ENCODE measurements at places on chromosomes 5 and 9.

- DNase-seq = no peak
Observed at GRCh38 chr5:68405784-68406743, 190.5 kb downstream of the PIK3R1 start.

DNA sequence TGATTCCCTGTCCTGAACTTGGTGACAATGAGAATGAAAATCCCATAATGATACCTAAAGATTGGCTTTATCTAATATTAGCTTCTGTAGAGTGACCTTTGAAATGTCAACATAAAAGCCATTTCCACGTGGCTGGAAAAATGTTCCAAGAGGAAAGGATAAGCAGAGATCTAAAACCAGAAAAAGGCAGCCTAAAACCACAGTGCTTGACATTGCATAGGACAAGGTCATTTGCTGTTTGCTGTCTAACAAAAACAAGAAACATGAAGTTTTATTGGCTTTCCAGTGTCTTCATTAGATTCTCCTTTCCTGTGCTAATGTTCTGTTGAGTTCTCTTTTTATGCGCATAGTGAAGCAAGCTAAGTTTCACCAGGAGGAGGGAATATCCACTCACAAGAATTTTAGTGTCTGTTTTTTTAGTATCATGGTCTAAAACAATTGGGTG is 44.6 kb downstream of the CPEB4 start:
- DNase-seq = no peak

- DNase-seq = no peak
Observed at GRCh38 chr9:68497629-68498028, 43.1 kb downstream of the TMEM252 start.

DNA sequence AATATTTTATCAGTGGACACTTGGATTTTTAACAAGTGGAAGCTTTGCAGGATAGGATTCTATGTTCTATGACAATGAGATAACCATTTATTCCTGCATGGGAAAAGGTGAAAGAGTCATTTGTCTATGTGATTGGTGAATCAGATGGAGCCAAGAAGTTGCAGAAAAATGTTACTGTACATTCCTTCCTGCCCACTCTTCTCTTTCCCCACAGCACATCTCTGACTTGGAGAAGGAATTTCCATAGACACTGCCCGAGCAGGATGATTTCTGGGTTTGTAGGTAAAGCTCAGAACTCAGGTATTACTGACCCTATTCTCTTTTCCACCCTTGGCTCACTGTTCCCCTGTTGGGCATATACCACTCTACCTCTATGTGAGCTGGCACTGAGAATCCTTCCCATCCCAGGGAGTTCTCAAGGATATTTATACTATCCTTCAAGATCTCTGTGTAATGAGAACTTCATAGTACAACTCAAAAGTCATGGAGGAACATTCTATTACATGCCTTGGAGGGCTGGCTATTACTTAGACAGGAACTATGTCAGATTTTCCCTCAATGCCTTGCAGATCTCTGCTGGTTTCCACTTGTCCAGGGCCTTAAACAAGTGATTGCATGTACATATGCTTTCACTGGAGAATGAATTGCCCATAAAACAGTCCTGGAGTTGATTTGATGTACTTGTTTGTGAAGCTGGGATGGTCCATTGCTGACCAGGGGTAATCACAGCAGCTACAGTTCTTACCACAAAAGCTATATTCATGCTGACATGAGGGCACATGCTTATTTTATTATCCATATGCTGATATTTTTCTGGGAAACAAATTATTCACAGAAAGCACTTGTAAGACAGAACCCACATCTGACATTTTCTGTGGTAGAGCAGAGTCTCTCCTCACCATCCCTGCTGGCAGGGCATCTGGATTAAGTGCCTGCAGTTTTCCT is 24.1 kb downstream of the SLC1A3 start:
- DNase-seq = no peak

- DNase-seq = no peak
Observed at GRCh38 chr9:78674874-78675273, 377.9 kb downstream of the PSAT1 start.

DNA sequence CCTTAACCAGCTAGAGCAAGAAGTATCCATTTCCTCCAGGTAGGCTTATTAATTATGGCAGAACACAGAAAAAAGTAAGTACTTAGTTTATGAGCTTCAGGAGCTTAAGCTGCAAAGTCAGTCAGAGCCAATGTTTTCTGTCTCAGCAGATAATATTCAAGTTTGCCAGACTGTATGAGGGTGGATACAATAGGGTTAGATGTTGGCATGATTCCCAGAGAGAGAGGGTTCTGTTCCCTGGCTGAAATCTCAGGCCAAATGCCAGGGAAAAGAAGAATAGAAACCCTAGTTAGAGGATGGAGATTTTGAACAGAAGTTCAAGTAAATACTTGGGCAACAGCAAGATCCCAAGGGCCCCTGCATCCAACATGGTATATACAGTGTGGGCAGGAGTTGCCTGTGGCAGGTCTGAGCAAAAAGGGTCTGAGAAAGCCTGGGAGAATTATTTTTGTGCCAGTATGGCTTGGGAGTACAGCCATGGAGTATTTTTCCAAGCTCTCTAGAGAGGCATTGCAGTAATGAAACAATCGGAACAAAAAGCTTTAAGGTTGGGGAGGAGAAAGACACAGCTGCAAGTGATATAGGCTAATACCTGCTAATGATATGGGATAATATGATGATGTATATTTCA is 31.0 kb upstream of the ISOC1 start:
- no peak for DNase-seq

GRCh38 chr9:129467004-129467588 is 153.8 kb downstream of the C9orf50 start:
- no peak for DNase-seq

DNA sequence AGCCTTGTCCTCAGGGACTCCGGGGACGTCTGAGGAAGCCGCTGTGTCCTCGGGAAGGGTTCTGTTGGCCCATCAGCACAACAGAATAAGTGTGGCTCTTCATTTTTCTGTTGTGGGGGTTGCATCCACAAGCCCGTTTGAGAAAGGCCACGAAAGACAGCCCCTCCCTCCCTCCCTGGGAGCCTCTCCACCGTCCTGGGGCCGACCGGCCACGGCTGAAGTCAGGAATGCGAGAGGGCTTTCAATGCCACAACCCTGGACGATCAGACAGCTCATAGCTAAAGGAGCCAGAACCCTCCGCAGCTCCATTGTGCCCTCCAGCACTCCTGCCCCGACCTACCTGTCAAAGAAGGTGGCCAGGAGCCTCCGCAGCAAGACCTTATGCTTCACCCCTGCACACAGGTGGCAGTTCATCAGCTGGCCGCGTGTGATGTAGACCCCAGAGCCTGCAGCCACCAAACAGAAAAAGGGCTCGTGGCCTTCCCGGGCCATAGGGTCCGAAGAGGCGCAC is 52.4 kb upstream of the UBAC1 start:
- DNase-seq = no peak

DNA sequence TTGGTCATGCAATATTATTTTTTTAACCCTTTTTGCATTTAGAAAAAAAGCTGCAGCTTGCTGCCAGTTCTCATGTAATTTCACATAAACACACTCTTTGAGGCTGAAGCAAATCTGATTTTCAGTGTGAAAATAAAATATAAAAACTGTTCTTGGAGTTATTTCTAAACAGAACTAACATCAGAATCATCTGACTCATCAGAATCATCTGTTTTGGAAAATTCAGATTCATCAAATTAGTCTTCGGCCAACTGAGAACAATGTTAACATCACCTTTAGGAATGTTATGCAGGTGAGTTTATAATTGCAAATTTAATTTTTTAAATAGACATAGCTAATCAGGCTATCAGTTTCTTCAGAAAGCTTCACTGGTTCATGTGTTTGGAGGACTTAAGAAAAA is 45.3 kb downstream of the ZCCHC7 start:
- no peak for DNase-seq

GRCh38 chr5:168342151-168342825 is 50.8 kb downstream of the WWC1 start:
- DNase-seq = no peak

DNA sequence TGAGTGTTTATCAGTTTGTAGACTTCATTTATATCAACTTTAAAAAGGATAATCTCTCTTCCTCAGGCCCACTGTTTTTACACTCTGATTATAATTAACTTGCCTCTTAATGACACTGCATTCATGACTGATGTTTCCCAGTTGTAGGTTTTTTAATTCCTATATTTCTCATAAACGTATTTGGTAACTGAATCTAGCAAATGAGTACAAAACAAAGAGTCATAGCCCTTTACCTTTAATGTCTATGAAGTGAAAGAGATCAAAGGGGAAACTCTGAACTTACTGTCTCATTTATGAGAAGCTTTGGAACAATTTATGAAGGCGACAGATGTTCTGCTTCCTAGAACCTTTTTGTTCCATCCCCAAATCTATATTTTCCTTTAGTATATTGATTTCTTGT is 56.6 kb upstream of the ABCA1 start:
- no peak for DNase-seq

- DNase-seq = no peak
Observed at GRCh38 chr5:137858223-137858916, 9.3 kb upstream of the MYOT start.

- DNase-seq = no peak
Observed at GRCh38 chr9:35847792-35848572, 19.0 kb downstream of the TMEM8B start.

DNA sequence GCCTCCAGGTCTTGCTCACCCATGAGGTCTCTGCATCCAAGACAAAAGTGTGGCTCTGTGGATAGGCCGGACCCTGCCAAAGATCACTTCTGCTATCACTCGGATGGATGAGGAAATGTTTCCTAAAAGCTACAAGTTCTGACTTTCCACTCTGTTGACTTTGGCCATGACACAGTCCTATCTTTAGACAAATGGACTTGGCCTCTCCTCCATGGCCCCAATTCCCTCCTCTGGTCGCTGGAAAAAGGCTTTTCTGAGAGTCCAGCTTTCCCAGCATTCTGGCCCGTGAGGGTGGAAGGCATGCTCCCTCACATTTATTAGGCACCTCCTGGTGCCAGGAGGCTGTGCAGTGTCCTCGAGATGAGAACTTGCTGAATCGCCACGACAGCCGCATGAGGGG is 83.1 kb downstream of the COL27A1 start:
- no peak for DNase-seq

DNA sequence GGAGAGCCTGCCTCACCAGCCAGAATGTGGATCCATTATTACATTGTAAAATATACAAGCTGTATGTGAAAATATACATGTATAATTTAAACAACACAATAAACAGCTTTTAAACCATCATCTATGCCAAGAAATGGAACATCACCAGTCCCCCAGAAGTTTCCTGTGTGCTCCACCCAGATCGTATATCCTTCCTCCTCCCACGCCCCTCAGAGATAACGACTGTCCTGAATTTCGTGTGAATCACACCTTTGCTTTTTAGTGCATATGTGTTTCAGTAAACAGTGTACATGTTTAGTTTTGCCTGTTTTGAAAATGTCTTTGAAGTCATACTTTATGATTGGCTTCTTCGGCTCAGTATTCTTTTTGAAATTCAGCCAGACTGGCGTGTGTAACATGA is 134.6 kb upstream of the MYO10 start:
- DNase-seq = no peak

- DNase-seq = no peak
Observed at GRCh38 chr9:35560625-35561337, 44.3 kb upstream of the TESK1 start.

- DNase-seq = no peak
Observed at GRCh38 chr5:155085282-155085989, 71.9 kb downstream of the KIF4B start.

GRCh38 chr5:171521219-171521633 is 101.8 kb downstream of the FGF18 start:
- DNase-seq = no peak

DNA sequence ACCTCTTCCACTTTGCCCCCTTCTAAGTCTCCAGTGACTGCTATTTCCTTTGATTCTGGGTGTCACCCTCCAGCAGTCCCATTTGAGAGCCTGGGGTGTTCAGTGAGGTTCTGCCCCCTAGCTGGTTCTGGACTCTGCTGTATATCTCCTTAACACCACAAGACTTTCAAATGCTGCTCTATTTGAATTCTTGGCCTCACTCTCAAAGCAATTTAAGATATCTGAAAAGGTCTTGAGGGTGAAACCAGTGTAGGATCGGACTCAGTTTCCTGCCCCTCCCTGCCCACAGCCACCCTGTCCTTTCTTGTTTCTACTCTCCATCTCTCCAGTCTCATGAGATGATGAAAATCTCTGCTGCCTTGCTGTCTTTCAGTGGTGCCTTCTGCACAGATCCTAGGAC is 280.9 kb downstream of the TENT4A start:
- no peak for DNase-seq

DNA sequence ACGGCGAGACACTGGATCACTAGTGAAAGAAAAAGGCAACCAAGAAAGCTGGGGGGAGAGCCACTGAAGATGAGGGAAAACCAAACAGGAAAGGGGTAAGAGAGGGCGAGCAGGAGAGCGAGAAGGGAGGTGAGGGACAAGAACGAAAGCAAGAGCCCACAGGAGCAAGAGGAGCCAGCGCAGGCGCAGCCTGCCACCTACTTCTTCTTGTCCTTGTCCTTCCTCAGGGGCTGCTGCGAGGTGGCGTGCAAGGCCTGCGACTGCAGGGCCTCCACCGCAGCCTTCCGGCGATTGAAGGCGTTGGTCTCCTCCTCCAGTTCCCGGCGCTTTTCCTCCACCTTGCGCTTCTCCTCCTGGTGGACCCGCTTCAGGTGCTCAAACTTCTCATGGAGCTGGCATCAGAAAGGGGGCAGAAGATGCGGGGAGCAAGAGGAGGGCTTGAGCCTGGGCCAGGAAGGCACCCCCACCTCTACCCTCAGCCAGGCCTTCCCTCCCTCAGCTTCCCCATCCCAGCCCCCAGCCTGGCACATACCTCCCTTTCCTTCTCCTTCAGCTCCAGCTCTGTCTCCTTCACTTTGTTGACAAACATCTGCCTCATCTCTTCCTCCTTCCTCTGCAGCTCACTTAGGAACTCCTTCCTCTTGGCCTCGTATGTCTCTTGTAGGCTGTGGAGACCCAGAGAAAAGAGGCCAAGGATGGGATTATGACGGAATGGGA is 13.5 kb downstream of the CCNI2 start:
- DNase-seq = no peak

- no peak for DNase-seq
Observed at GRCh38 chr5:154899151-154899816, 38.7 kb downstream of the GEMIN5 start.

DNA sequence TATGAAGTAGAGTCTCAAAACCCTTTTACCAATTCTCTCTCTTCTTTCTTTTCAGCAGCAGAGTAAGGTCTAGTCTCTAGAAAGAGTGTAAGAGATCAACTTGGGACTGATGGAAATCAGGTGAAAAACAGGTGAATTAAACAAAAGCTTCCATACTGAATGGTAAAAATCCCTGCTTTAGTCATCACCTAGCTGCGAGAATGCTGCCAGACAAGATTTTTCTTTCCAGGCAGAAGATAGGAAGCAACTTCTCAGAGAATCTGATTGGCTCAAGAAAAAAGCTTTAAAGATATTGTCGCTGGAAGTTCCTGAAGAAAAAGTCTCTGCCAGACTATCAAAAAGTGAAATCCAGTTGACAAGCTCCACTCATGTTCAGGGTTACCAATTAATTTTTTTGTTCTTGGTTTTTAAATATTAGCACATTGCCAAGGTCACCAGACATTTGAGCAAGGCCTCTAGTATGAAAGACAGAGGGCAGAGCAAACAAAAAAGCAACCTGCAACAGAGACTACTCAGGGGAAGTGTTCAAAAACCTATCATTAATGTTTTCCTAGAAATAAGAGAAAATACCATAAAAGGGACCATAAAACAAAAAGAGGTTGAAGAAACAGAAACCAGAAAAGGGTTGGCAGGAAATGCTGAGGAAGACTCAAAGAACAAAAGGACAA is 9.3 kb downstream of the CDO1 start:
- no peak for DNase-seq
